ENCODE measurements at places on chromosomes 7 and 10. TPM values are rescaled to one million over a fixed set of nuclear protein-coding genes. Genes with fewer than 3 reads are reported as not detected.

Gene KLLN
- 0.40 TPM for total RNA-seq

Gene VAX1
- not detected for total RNA-seq

Gene KBTBD2
- 43.7 TPM for total RNA-seq

Gene MGMT
- total RNA-seq = 43.7 TPM

Gene WEE2
- total RNA-seq = not detected

Gene NEBL
- total RNA-seq = 9.8 TPM

Gene GPR85
- total RNA-seq = not detected

Gene GPR15LG
- total RNA-seq = 23.1 TPM

Gene SLC16A9
- total RNA-seq = 1.5 TPM

Gene DOCK4
- 5.1 TPM for total RNA-seq

Data from Peyer's patch (tissue), 4 donors.